ENCODE measurements at places on chromosomes 12 and 14.
A peak's percentile ranks its signal among the peaks of the same experiment; 100 is the strongest.

- DNase-seq = no peak
Observed at GRCh38 chr12:111150360-111150759, 218.5 kb downstream of the PHETA1 start.

- DNase-seq = peak; percentile 91
Observed at GRCh38 chr14:50344116-50344775, 32.1 kb downstream of the DMAC2L start.

GRCh38 chr14:99028521-99028920 is 243.5 kb downstream of the BCL11B start:
- DNase-seq = no peak

DNA sequence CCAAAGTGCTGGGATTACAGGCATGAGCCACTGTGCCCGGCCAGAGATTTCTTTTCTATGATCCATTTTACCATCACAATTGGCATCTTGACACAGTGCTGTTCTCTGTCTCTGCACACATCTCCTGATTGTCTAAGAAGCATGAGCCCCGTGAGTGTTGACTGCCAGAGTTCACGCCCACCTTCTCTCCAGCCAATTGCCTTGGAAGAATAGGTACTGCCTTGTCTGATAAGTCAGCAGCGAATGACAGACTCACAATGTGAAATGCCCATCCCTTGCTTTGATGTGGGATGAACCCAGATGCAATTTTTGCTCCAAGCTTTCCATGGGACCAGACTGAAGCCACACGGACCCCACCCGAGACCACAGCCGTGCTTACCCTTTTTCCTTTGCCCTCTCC is 19.3 kb downstream of the EIF5 start:
- DNase-seq = no peak

- DNase-seq = no peak
Observed at GRCh38 chr12:97835541-97835940, 372.9 kb downstream of the RMST start.

GRCh38 chr14:77185093-77185465 is 3.5 kb downstream of the TMEM63C start:
- no peak for DNase-seq

GRCh38 chr12:131092901-131093603 is 139.3 kb downstream of the ADGRD1 start:
- peak; percentile 21 for DNase-seq

- DNase-seq = no peak
Observed at GRCh38 chr14:60163693-60164092, 1.5 kb downstream of the DHRS7 start.

DNA sequence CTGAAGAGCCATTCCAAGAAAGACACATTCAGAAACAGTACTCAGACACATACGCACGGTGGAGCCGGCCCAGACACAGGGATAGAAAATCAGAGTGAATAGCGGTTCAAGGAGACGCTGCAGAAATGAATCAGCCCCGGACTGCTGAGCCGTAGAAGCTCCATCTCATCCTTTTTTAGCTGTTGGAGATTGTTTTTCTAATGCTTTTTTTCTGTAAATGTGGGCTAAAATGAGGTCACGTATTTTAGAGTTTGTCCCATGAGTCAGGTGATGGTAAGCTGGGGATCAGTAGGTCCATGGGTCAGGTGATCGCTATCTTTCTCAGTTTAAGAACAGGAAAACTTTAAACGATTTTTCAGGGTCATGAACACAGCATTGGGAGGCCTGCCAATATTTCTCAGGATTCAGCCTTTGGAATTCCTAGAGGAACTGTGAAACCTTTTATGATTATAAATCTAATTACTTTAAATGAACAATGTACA is 202.4 kb downstream of the ITPR2 start:
- DNase-seq = no peak

DNA sequence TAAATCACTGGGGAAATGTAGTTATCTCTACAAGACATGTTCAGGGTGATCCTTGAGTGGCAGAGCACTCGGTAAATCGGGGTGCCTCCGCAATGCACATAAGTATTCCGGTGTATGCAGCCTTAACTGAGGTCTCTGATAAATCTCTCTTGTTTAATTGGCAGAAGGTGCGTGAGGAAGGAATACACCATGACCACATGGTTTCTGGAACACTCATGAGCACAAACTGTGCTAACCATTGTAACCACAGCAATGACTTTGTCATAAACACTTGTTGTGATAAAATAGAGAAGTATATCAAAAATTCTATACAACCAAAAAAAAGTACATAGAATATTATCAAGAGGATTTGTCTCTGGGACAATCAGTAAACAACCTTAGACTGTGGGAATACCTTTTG is 146.8 kb upstream of the DIO2 start:
- no peak for DNase-seq

- DNase-seq = no peak
Observed at GRCh38 chr14:65791191-65791981, 378.9 kb downstream of the FUT8 start.

GRCh38 chr14:80942191-80942600 is 658 bp upstream of the CEP128 start:
- no peak for DNase-seq

GRCh38 chr12:124764451-124764850 is 99.2 kb downstream of the SCARB1 start:
- peak; percentile 58 for DNase-seq

DNA sequence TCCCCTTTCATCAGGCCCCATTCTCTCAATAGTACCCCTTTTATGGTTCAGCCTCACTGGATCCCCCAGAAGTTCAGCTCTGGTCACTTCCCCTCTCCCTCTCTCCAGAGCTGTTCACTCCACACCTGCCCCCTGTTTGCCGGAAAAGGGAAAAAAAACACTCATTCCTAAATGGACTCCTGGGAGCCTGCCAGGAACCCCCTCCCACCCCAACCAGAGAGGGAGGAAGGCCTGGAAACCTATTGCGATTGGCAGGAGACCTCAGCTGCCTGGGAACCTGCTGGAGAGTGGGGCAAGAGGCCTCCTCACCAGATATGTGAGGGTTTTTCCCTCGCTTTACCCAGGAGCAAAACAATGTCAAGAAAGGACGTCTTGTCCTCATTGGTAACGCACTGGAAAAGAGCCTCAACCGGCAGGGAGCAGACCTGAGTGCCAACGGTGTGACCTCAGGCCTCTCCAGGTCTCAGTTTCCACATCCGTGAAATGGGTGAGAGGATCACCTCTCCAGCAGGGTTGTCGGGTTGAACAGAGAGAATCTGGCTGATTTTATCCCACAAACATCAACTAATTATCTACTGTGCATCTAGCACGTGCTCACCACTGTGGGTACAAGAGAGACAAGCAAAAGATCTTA is 4.6 kb downstream of the DTX1 start:
- no peak for DNase-seq

- no peak for DNase-seq
Observed at GRCh38 chr14:24607081-24607480, 2.4 kb downstream of the GZMH start.
